Mammary epithelial cell (primary cell): ENCODE measurements at places on chromosomes 5 and 9.
A peak's percentile ranks its signal among the peaks of the same experiment; 100 is the strongest.

DNA sequence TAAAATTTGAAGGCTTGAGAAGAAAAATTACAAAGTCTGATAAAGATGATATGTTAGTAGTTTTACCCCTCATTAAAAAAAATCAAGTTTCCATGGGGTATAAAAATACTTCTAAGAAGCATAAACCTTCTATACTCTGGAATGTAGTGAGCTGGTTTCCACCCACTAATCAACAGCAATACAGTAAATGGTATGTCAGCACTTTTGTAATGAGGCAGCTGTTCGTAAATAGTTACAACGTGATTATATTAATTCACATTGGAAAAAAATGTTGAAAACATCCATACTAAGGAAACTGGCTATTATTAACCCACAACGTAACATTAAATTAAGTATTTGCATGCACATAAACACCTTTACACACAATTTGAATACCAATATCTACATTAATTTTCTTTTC, 283.1 kb upstream of the FAM174A start:
- no peak for DNase-seq

- peak; percentile 42 for DNase-seq
Observed at GRCh38 chr9:70117835-70118319, 74.2 kb downstream of the MAMDC2 start.

DNA sequence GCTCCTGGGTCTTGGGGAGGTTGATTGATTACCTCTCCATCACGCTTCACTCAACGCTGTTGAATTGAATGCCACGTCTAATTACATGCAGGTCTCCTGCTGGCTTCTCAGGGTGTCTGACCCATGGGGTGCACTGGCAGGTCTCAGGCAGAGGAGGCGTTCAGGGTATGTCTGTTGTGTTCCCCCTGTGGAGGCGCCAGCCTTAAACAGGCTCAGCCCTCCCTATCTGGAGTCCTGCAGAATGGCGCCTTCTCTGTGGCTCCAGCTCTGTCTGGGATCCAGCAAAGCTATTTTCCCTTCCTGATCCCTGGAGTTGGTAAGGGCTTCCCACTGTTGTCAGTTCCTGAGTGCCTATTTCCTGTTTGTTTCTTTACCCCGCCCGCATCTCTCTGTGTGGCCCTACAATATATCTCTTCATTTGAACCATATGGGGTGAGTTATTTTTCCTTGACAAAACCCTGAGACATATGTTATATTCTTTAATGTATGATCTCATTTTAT, 150.0 kb downstream of the NTRK2 start:
- DNase-seq: no peak

DNA sequence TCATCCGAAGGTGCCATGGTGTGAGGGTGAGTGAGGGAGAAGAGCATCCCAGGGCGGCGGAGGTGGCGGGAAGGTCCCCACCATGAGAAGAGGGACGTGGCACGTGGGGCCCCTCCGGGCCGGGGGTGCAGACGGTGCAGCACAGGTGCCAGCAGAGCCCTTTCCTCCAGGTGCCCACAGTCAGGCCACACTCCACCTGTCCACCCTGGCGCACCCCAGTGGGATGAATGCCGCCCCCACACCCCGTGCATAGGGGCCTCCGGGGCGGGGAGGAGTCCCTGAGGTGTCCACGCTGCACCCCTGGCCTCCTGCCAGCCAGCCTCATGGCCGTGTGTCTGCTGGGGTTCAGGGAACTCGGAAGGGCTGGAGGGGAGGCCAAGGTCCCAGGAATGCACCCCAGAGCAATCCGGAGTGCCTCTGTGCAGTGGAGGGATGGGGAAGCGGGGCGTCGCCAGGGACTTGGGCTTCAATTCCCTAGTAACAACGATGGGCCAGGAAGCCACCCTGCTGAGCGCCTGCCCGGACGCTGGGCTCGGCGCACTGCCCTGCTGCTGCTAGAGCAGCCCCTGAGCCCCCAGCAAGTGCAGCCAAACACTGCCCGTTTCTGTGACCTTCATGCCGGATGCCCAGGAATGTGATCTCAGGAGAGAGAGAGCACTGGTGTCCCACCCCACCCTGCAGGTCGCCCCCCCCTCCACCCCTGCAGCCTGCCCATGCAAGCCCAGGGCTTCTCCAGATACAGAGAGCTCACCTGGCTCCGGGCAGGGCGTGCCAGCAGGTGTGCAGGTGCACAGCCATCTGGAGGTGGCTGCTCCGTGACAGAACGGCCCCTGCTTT, 8.8 kb upstream of the NACC2 start:
- no peak for DNase-seq

- DNase-seq: peak; percentile 23
Observed at GRCh38 chr5:171311322-171312077, 2.5 kb downstream of the TLX3 start.
